ENCODE measurements at places on chromosomes 1 and 21.

- H3K27ac ChIP-seq: no peak overlapping the region
- H3K4me3 ChIP-seq: no peak overlapping the region
- H3K36me3 ChIP-seq: no peaks in the 10 kb centered on the region
Observed at GRCh38 chr1:224894915-224895314, 34.6 kb upstream of the DNAH14 start.

DNA sequence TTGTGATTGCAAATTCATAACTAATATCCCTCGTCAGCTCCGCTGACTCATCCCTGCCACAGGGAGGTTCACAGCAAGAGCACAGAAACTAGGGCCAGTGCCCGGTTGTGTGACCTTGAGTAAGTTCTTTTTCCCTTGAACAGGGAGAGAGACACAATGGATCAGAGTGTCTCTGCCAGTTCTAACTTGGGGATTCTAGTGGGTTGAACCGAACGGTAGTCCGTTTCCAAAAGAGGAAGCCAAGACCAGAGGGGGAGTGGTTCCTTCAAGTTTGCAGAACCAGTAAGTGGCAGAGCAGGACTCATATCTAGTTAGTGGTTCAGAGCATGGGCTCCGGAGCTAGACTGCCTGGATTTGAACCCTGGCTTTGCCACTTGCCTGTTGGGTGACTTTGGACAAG, 4.9 kb upstream of the SHISA4 start:
- no peaks in the 10 kb centered on the region for H3K27me3 ChIP-seq
- peak; percentile 14 for DNase-seq
- H3K36me3 ChIP-seq: no peaks in the 10 kb centered on the region
- no peaks in the 10 kb centered on the region for H3K4me1 ChIP-seq
- no peak overlapping the region for H3K4me3 ChIP-seq
- no peak overlapping the region for H3K27ac ChIP-seq

GRCh38 chr1:87086120-87086519, 171.7 kb downstream of the HS2ST1 start:
- H3K36me3 ChIP-seq: no peaks in the 10 kb centered on the region
- DNase-seq: no peak
- no peak overlapping the region for H3K27ac ChIP-seq
- no peak overlapping the region for H3K4me3 ChIP-seq

DNA sequence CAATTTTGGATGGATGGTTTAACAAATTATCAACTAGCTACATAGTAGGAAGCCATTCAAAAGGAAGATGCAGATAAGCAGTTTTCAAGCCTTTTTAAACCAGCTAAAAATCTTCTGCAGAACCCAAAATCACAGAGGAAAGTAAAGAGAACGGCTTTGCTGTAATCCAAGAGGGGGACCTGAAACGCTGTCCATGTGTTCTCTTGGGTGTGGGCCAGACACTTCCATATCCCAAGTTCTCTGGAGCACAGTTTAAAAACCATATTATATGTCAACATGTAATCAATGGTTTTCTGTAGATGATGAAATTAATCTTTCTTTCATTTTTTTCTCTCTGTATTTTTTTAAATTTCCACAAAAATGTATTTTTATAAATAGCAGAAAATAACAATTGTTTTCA, 90.5 kb downstream of the SELENOF start:
- H3K27ac ChIP-seq: no peak overlapping the region
- H3K4me1 ChIP-seq: no peaks in the 10 kb centered on the region
- no peak overlapping the region for H3K4me3 ChIP-seq
- no peaks in the 10 kb centered on the region for H3K36me3 ChIP-seq

DNA sequence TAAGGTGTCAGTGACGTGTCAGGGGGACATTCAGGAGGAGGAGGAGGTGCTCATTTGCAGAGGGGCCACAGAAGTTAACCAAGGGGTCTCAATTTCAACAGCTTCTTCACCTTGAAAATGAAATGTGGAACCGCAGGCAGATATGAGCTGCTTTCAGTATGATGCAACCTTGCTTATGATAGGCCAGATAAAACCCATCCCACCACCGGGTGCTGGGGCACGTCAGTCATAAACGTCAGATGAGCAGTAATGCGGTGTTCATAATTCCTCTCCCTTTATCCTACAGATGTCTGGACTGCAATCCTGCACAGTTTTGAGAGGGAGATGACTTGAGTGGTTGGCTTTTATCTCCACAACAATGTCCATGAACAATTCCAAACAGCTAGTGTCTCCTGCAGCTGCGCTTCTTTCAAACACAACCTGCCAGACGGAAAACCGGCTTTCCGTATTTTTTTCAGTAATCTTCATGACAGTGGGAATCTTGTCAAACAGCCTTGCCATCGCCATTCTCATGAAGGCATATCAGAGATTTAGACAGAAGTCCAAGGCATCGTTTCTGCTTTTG, 1.7 kb downstream of the PTGFR start:
- peak overlapping the region; percentile 55 for H3K4me3 ChIP-seq
- H3K36me3 ChIP-seq: no peaks in the 10 kb centered on the region
- H3K27me3 ChIP-seq: no peaks in the 10 kb centered on the region
- no peaks in the 10 kb centered on the region for H3K4me1 ChIP-seq

DNA sequence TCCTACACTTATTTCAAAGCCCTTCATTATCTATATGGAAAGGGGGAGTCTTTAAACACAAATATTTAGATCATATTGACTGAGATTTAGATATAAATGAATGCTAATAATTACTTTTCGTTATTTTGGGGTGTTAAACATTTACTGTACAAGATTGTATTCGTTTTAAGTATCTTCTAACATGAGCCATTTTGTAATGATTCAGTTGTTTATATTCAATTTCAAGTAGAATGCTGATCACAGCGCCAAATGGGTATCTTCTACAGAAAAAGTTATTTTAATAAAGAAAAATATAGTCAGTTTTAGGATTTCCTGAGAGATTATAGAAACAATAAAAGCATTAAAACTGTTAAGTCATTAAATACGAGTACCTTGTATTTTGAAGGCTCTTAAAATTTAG, 104.5 kb upstream of the HNRNPU start:
- H3K4me1 ChIP-seq: no peaks in the 10 kb centered on the region
- H3K4me3 ChIP-seq: peak overlapping the region; percentile 80
- DNase-seq: no peak
- no peaks in the 10 kb centered on the region for H3K36me3 ChIP-seq

DNA sequence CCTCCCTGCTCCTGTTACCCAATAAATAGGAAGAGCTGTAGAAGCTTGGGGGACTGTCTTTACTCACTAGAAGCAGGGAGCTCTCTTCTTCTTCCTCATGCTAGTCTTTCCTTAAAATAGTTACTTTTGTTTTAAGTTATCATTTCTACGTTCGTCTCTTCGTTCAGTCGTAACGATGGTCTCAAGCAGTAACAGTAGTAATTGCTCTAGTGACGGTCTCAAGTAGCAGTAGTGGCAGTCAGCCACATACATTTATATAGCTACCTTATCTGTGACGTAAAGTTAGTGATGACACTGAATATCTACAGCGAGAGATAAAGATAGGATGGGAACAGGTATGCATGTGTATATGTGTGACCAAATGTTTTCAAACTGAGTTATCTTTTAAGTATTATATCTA, 15.4 kb upstream of the ERO1B start:
- no peaks in the 10 kb centered on the region for H3K4me1 ChIP-seq
- no peaks in the 10 kb centered on the region for H3K27me3 ChIP-seq
- H3K27ac ChIP-seq: no peak overlapping the region
- no peak overlapping the region for H3K4me3 ChIP-seq
- DNase-seq: no peak

- H3K4me3 ChIP-seq: no peak overlapping the region
- H3K36me3 ChIP-seq: no peaks in the 10 kb centered on the region
Observed at GRCh38 chr1:231584117-231584516, 42.5 kb upstream of the DISC1 start.

- H3K27me3 ChIP-seq: no peaks in the 10 kb centered on the region
- H3K4me1 ChIP-seq: no peaks in the 10 kb centered on the region
- no peak for DNase-seq
- no peak overlapping the region for H3K27ac ChIP-seq
Observed at GRCh38 chr1:116654351-116654750, 13.2 kb downstream of the IGSF3 start.

DNA sequence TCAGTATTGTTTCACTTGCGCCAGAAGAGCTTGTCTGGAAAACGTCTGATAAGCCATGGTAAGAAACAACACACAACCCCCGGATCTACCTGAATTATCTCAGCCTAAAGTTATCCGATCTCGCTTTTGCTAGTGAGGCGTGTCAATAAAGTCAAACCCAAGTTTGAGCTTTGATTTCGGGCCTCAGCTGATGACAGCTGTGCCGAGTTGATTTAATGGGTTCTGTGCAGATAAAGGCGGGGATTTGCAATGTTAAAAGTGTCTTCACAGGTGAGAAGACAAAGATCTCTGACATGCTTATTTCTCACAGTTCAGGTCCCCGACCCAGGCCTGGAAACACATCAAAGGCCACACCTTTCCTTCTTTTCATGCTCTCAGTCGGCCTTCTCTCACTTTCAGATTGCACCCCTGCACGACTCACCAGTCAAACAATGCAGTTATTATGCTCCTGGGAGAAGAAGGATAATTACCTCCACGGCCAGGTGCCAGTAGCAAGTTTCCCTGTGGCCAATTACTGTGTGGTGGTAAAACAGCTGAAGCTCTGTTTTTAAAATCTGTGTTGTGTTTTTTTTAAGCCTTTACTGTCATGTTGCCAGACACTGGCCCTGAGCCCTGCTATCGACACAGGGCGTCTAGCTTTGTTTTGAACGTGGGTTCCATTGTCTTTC, 245.3 kb upstream of the RUNX1 start:
- DNase-seq: peak; percentile 61
- no peaks in the 10 kb centered on the region for H3K27me3 ChIP-seq
- H3K4me3 ChIP-seq: peak overlapping the region; percentile 18
- no peaks in the 10 kb centered on the region for H3K4me1 ChIP-seq

- H3K36me3 ChIP-seq: peaks cover 17% of the 10 kb centered on the region
- no peaks in the 10 kb centered on the region for H3K27me3 ChIP-seq
- H3K4me1 ChIP-seq: no peaks in the 10 kb centered on the region
- DNase-seq: no peak
- H3K27ac ChIP-seq: no peak overlapping the region
Observed at GRCh38 chr1:46285730-46286477, 17.5 kb downstream of the LRRC41 start.

- peak; percentile 50 for DNase-seq
- no peaks in the 10 kb centered on the region for H3K27me3 ChIP-seq
- H3K36me3 ChIP-seq: no peaks in the 10 kb centered on the region
Observed at GRCh38 chr1:53592521-53592982, 133.4 kb downstream of the DMRTB1 start.

GRCh38 chr1:59687081-59687480, 127.7 kb upstream of the HOOK1 start:
- H3K36me3 ChIP-seq: no peaks in the 10 kb centered on the region
- no peak overlapping the region for H3K4me3 ChIP-seq
- no peak for DNase-seq
- no peaks in the 10 kb centered on the region for H3K27me3 ChIP-seq
- no peaks in the 10 kb centered on the region for H3K4me1 ChIP-seq

DNA sequence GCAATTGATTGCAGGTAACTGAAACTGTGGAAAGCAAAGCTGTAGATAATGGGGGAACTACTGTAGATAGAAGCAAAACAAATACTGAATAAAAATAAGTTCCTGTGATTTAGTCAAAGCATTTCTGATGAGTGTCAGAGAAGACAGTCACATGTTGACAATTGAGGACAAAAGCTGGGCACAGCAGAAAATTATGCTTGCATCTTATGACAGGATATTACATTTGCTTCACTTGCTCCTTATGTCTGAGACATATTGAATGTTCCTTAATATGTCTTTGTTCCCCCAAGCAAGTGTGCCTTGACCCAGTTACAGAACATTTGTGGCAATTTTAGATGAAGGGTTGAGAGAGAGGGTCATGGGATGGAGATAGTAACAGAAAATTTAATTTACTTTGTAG, 526.0 kb upstream of the B3GALT2 start:
- H3K27me3 ChIP-seq: no peaks in the 10 kb centered on the region
- no peaks in the 10 kb centered on the region for H3K36me3 ChIP-seq
- DNase-seq: no peak
- no peak overlapping the region for H3K4me3 ChIP-seq
- no peak overlapping the region for H3K27ac ChIP-seq
- no peaks in the 10 kb centered on the region for H3K4me1 ChIP-seq

GRCh38 chr1:217895841-217896240, 264.7 kb downstream of the SPATA17 start:
- H3K4me1 ChIP-seq: no peaks in the 10 kb centered on the region
- no peaks in the 10 kb centered on the region for H3K27me3 ChIP-seq
- H3K4me3 ChIP-seq: no peak overlapping the region

Measured in breast epithelium (tissue), 4 donors.